ENCODE measurements at places on chromosomes 11 and 22.

DNA sequence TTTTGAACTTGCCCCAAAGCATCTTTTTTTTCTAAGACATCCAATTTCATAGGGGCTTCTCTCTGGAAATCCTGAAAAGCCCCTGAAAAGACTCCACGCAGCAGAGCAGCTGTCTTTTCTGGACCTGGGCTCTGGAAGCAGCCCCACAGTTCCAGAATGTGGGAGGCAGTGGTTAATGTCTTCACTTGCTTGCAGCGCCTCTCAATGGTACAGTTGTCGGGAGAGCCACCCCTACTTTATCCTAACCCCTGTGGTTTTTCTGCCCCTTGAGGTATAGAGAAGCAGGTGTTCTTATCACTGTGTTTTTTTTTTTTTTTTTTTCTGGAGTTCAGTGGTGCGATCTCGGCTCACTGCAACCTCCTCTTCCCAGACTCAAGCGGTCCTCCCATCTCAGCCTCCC, 83.4 kb upstream of the SORL1-AS1 start:
- no peak for DNase-seq

GRCh38 chr22:44338906-44339305, 26.2 kb upstream of the SHISAL1 start:
- no peak for DNase-seq

GRCh38 chr22:29860006-29860766, 22.1 kb upstream of the ASCC2 start:
- peak; percentile 65 for DNase-seq

- DNase-seq: no peak
Measured at GRCh38 chr11:36164506-36165250, 124.5 kb downstream of the COMMD9 start.

GRCh38 chr11:35006389-35007128, 90.1 kb downstream of the PDHX start:
- peak; percentile 92 for DNase-seq

GRCh38 chr11:44537679-44538078, 27.8 kb upstream of the CD82 start:
- no peak for DNase-seq

GRCh38 chr11:129023968-129024676, 81.5 kb upstream of the TP53AIP1 start:
- no peak for DNase-seq

- DNase-seq: no peak
Measured at GRCh38 chr11:96329855-96330510, 13.0 kb downstream of the MAML2 start.

DNA sequence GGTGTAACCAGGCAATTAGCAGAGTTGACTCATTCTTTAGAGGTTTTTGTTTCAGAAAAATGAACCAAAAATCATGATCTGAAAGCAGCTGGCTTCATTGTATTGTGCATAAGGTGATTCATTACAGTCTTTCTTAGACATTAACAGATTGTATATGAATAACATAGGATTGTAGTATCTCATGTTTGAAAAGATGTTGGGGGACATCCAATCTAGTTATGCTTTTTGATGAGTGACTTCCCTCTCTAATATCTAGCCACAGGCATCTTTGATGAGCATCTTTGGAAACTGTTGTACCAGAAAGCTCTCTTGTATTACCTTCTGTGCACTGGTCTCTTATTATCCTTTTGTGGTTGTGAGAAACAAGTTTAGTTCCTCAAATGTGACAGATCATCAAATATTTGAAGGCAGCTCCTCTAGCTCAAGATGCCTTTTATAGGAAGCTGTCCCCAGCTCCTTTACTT, 8.3 kb downstream of the GRK3 start:
- DNase-seq: peak; percentile 48

DNA sequence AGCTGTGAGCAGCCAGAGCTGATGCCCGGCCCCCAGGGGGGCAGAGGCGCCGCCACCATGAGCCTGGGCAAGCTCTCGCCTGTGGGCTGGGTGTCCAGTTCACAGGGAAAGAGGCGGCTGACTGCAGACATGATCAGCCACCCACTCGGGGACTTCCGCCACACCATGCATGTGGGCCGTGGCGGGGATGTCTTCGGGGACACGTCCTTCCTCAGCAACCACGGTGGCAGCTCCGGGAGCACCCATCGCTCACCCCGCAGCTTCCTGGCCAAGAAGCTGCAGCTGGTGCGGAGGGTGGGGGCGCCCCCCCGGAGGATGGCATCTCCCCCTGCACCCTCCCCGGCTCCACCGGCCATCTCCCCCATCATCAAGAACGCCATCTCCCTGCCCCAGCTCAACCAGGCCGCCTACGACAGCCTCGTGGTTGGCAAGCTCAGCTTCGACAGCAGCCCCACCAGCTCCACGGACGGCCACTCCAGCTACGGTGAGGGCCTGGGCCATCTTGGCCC, 6.1 kb downstream of the CDC42EP1 start:
- DNase-seq: peak; percentile 69

DNA sequence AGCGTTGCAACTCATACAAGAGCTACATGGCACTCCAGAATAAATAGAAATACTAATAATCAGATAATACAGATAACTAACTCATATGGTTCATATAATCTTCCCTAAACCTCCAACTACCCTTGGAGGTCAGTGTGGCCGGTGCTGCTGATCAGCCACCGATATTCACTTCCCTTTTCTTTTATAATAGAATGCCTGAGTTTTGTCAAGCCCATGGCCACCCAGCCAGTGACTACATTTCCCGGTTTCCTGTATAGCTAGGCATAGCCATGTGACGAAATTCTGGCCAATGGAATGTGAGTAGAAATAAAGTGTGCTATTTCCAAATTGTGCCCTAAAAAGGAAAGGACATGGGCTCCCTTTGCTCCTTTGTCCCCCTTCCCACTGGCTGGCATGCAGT, 5.9 kb upstream of the CAT start:
- DNase-seq: peak; percentile 73

Measured in inflammatory macrophage (primary cell).